ENCODE measurements at places on chromosomes 6 and 20.
A peak's percentile ranks its signal among the peaks of the same experiment; 100 is the strongest.

- DNase-seq = no peak
These were observed 74.3 kb downstream of the EFHC1 start for GRCh38 chr6:52494298-52495072.

GRCh38 chr6:35084041-35084491 is 57.1 kb downstream of the TCP11 start:
- no peak for DNase-seq

GRCh38 chr6:153167907-153168306 is 36.8 kb upstream of the RGS17 start:
- DNase-seq = no peak

DNA sequence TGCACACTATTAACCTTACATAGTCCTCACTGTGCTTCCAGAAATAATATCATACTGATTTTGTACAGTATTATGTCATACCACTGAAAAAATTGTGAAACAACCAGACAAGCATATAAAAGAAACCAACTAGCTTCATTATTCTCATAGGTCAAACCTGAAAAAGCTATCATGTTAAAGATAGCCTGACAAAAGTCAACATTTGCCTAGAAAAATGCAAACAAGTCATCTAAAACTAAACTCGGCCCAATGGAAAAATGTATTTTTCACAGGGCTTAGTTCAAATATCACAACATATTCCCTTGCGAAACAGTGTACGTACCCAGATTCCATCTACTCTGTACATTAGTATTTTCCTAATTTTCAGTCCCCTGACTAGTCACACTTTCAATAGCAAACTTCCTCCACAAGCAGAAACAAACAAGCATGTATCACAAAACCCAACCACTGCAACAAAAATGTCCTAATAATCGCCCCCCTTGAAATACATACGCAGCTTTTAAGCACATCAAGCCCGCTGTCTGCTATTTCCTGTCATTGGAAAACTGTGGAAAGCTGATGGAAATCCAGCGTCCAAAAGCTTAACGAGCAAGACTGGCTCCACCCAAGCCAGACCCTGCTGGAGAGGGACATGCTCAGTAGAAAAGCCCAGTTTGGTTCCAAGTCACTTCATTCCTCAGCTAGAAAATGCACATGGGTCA is 93.1 kb downstream of the EPB41L2 start:
- peak; percentile 17 for DNase-seq

DNA sequence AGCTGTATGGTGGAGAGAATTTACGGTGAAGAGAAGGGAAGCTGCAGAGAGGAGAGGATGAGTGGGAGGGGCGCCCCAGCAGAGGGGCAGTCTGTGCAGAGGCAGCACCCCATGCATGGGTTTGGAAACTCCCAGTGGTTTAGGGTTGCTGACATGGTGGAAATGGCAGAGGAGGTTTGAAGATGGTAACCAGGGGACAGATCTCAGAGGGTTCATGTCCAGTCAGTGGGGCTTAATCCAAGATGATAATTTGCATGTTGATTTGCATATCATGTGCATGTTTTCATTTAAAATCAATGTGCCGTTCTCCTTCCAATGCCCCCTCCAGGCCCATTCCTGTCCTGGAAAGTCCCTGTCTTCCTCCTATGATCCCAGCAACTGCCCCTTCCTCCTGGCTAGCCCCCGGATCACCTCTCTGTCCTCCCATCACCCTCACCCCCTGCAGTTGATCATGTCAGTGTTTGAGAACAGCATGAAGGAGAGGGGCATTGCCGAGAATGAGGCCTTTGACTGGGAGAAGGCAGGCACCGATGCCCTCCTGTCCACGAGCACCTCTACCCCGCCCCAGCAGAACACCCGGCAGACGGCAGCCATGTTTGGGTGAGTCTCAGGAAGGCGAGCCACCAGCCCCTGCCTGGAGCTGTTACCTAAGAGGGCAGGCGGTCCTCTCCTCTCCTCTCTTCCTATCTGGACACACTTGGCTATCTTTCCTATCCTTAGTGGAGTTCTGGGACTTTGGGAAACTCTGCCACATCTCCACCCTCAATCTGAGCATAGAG is 14.3 kb downstream of the TTBK1 start:
- DNase-seq = no peak

- DNase-seq = peak; percentile 33
These were observed 19.0 kb downstream of the ZBP1 start for GRCh38 chr20:57601211-57601570.

GRCh38 chr20:51815383-51816076 is 13.2 kb upstream of the SALL4 start:
- no peak for DNase-seq

DNA sequence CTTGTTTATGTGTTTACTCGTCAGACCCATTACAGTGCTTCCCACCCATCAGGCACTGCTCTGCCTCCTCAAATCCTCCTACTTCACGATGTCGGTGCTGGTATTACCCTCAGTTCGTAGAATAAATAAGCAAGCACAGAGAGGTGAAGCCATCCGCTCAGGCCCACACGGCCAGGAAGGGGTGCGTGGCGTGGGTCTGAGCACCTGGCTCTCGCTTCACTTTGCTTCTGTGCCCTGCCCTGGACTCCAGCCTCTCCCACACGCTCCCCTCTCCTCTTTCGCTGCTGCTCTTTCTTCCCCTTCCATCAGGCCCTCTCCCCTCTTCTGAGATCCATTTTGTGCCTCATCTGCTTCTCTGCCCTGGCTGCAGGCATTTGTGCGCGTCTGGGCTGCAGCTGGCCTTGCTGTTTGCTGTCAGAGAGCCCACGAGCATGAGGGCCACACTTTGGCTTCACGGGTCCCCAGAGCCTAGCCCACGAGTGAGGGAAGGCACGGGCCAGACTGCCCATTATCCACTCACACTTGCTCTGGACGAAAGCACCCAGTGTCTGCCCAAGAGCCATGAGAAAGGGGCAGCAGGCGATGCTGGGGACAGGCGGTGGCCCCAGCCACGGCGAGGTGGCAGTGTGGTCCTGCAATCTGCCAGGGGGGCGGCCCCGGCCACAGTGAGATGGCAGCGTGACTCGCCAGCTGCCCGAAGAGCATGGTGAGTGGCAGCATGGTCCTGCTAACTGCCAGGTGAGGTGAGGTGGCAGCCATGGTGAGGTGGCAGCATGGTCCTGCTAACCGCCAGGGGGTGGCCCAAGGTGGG is 96.2 kb upstream of the MPC1 start:
- DNase-seq = no peak

- no peak for DNase-seq
These were observed 20.2 kb downstream of the GFOD1 start for GRCh38 chr6:13467216-13467600.

DNA sequence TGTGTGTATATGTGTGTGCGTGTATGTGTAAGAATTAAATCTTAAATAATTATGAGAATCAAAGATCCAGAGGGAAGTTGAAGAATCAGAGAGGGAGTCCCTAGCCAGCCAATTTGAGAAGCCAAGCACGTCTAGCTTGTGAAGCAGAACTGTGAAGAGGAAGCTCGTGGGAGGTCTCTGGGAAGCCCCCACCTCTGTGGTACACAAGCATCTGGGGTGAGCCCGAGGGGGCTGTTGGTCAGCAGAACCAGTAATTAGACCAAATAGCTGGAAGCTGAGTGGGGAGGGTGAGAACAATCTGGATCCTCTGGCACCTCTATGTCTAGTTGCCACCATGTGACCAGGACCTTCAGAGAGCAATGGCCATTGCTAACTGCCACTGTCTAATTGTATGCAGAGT is 310.0 kb upstream of the PRND start:
- no peak for DNase-seq

- DNase-seq = no peak
These were observed 129.8 kb downstream of the COL12A1 start for GRCh38 chr6:75076009-75076408.

- no peak for DNase-seq
These were observed 54.3 kb upstream of the TCF21 start for GRCh38 chr6:133834472-133835170.

- no peak for DNase-seq
These were observed 352.5 kb downstream of the HDGFL1 start for GRCh38 chr6:22921828-22922227.

DNA sequence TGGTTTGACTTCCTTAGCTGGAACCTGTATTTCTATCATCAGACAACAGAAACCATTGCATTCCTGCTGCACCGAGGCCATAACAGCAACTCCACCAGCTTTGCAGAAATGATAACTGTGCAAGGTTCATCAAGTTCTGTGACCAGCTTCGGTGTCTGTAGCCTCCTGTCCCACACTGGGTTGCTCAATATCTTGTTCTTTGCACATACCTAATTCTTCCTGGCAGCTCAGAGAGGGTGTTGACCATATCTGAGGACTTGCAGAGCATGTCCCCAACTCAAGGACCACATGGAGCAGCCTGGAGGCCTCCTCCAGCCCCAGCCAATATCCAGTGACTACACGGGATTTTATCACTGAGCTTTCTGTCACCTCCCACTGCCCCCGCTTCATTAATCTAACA is 59.3 kb upstream of the SCAF8 start:
- DNase-seq = no peak

- DNase-seq = peak; percentile 82
These were observed 2.4 kb downstream of the MYBL2 start for GRCh38 chr20:43669332-43669731.

GRCh38 chr6:41715795-41716515 is 19.5 kb downstream of the TFEB start:
- no peak for DNase-seq

GRCh38 chr6:108702106-108702851 is 141.6 kb downstream of the FOXO3 start:
- no peak for DNase-seq

DNA sequence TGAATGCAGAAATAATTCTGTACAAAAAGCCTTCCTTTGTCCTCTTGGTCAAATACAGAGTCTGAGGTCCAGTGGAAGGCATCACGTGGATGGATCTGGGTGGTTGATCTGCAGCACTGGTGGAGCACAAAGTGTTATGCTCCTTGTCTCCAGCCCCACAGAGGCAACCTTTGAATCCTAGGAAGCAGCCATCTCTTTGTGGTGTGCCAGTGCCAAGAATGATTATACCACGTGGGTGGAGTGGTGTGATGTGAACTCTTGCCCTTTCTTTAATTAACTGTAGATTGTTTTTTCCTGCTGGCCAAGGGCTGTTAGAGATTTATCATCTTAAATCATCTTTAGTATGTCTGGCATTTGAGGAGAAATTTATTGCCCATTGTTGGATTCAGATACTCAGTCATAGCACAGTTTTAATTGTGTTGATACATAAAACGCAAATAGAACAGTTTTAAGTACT is 31.1 kb downstream of the NCOA7 start:
- peak; percentile 36 for DNase-seq

DNA sequence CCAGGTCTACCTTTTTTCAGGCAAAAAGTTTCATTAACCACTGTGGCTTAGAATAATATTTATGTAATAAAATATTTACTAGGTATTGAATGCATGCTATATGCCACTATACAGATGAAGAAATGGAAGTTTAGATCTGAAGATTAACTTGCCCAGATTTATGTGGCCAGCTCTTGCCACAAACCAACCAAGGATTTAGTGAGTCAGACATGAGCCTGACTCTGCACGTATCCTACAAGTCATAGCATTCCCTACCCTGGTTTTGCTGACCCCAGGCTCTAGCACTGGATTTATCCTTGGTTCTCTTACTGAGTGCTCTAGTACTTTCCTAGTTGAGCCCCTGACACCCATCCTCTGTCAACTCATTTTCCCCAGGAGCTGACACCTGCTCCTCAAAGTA is 75.4 kb downstream of the ANKEF1 start:
- DNase-seq = peak; percentile 57

Measured in Daoy (cell line).